ENCODE measurements at places on chromosomes 7 and 10. TPM values are rescaled to one million over a fixed set of nuclear protein-coding genes. Genes with fewer than 3 reads are reported as not detected.

Gene ACSM6
- not detected for total RNA-seq

Gene FANK1
- total RNA-seq, result not detected

Gene ASAH2
- 5.4 TPM for total RNA-seq

Gene TAS2R4
- 0.78 TPM for total RNA-seq

Gene WNT16
- not detected for total RNA-seq

GRCh38 chr7:96052860-96053470, 268.9 kb downstream of the SLC25A13 start:
- DNase-seq, result no peak

GRCh38 chr7:52909131-52909530, 126.3 kb upstream of the POM121L12 start:
- no peak for DNase-seq

DNA sequence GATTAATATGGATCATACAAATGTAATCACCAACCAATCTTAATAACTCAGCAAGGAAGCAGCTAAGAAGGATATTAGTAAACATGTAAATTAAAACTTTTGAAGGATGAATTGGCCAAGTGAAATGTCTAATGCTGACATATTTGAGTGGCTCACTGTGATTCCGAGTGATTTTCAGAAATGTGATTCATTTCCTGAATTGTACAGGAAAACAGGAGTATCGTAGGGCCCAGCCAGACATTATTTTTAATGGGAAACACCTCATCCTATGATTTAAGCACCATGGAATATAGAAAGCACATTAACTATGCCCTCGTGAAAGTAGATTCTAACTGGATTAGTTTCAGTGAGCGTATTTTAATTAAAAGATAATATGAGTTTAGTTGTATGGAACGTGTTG, 82.3 kb downstream of the LHFPL3 start:
- no peak for DNase-seq

- DNase-seq, result no peak
These were observed 44.0 kb downstream of the MGMT start for GRCh38 chr10:129511086-129511485.
